ENCODE measurements at places on chromosomes 12 and 14. TPM values are rescaled to one million over a fixed set of nuclear protein-coding genes. Genes with fewer than 3 reads are reported as not detected.

The DPPA3 gene
- 40.0 TPM for total RNA-seq

The LBHD2 gene
- total RNA-seq, result not detected

The COPZ1 gene
- total RNA-seq, result 129 TPM

- H3K27me3 ChIP-seq, result no peaks in the 10 kb centered on the region
- no peak for DNase-seq
- no peak overlapping the region for H3K27ac ChIP-seq
- H3K4me1 ChIP-seq, result no peaks in the 10 kb centered on the region
- H3K4me3 ChIP-seq, result no peak overlapping the region
These were observed 424.5 kb downstream of the FOXG1 start for GRCh38 chr14:29191092-29191491.

The KSR2 gene
- 0.42 TPM for total RNA-seq

- no peak within 1 kb of the TSS for H3K4me3 ChIP-seq
- H3K27me3 ChIP-seq, result no peaks in the 10 kb centered on the region
- no peaks in the 10 kb centered on the region for H3K36me3 ChIP-seq
- no peak for DNase-seq
These were observed at the start of gene SERPINA9 for GRCh38 chr14:94476023-94476422. Gene SERPINA9 (minus strand): TSS chr14:94476197. CDS start chr14:94469840, 6,357 bp downstream.

Measured in Caco-2 (cell line).